ENCODE measurements at places on chromosomes 6 and 20.

GRCh38 chr6:160174681-160175080 is 53.1 kb downstream of the SLC22A1 start:
- H3K27me3 ChIP-seq: peaks cover 2% of the 10 kb centered on the region
- DNase-seq: no peak
- no peak overlapping the region for H3K27ac ChIP-seq
- no peaks in the 10 kb centered on the region for H3K36me3 ChIP-seq
- no peak overlapping the region for H3K4me3 ChIP-seq
- H3K4me1 ChIP-seq: no peaks in the 10 kb centered on the region

DNA sequence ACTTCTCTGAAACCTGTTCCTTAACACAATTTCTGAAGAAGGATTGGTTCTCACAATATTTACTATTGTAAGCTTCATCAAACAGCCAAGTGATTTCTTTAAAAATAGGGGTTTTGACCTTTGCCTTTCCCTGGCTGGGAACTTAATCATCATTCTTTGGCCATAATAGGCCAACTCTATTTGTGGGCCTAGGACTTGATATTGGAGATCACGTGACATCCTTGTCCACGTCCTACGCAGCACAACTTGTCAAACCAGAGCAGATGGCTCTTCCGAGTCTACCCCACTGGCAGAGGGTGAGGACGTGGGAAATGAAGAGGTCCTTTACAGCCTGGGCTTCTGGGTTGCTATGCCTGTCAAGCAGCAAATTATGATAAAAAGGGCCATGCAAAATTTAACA is 1030.6 kb downstream of the KIF16B start:
- no peaks in the 10 kb centered on the region for H3K4me1 ChIP-seq
- no peaks in the 10 kb centered on the region for H3K27me3 ChIP-seq
- H3K36me3 ChIP-seq: no peaks in the 10 kb centered on the region
- H3K27ac ChIP-seq: no peak overlapping the region
- no peak overlapping the region for H3K4me3 ChIP-seq
- DNase-seq: no peak

GRCh38 chr6:17519120-17519519 is 81.0 kb upstream of the FAM8A1 start:
- H3K36me3 ChIP-seq: no peaks in the 10 kb centered on the region
- H3K4me3 ChIP-seq: no peak overlapping the region
- H3K4me1 ChIP-seq: no peaks in the 10 kb centered on the region
- no peak for DNase-seq
- no peak overlapping the region for H3K27ac ChIP-seq

DNA sequence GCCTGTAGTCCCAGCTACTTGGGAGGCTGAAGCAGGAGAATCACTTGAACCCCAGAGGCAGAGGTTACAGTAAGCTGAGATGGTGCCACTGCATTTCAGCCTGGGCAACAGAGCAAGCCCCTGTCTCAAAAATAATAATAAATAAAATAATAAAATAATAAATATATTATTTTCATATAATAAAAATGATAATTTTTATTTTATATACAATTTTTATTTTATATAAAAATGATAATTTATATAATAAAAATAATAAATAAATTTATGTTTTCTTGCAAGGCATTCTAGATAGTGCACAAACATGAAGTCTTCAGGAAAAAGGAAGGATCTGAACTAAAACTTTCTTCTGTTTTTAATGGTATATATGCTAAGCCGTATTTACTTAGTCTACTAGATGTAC is 12.6 kb upstream of the SGK1 start:
- peaks cover 1% of the 10 kb centered on the region for H3K4me1 ChIP-seq
- no peak overlapping the region for H3K4me3 ChIP-seq
- DNase-seq: no peak

DNA sequence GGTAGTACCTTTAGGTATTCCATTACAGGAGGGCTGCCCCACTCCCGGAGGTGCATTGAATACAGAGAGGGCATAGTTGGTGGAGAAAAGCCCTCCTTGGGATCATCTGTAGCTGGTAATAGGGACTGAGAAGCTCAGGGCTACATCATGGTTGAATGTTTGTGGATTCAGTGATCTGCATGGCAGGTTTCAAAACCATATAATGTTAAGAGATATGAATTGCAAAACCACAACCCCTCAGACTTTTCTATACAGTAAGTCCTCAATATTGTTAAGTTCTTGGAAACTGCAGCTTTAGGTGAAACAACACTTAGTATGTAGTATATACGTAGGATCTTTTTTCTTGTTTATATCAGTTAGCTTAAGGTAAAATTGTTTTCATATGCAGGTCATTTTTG is 11.3 kb downstream of the TULP4 start:
- H3K27ac ChIP-seq: peak overlapping the region; percentile 64
- H3K36me3 ChIP-seq: peaks cover 5% of the 10 kb centered on the region
- no peaks in the 10 kb centered on the region for H3K27me3 ChIP-seq
- H3K4me1 ChIP-seq: peaks cover 36% of the 10 kb centered on the region

DNA sequence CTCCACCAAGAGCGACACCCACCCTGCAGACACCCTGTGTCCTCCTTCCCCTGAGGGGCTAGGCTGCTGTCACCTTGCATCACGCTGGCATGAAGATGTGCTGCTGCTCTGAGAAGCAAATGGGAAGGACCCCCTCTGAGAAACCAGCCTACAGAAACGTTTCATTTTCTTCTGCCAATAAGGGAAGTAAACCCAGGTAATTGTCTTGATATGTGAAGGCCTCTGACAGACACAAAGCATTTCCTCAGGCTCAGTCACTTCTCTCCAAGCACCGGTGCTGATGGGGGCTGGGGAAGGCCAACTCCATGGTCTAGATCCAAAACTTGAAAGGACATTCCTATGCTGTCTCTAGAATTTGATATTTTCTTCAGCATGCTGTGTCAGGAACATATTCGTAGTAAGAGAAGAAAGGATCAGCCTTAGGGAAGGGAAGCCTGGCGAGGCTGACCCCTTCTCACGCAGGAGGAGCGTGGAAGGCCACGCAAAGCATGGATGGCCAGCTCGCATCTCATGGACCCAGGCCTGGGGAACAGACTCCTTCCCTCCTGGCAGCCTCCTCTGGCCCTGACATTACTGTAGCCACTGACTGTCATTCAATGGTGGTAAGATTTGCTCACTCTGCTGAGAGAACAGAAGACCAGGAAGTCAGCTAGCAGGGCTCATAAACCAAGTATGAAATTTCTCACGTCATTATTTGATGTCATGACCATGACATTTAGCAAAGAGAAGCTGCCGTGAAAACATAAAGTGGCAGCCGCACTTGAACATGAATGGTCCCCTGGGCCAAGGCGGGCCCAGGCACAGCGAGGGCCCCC is 20.4 kb downstream of the ACSS1 start:
- H3K36me3 ChIP-seq: peaks cover 4% of the 10 kb centered on the region
- H3K27ac ChIP-seq: no peak overlapping the region
- no peak for DNase-seq
- no peaks in the 10 kb centered on the region for H3K27me3 ChIP-seq

GRCh38 chr6:10861086-10861485 is 20.8 kb downstream of the GCM2 start:
- no peak for DNase-seq
- no peak overlapping the region for H3K27ac ChIP-seq
- no peaks in the 10 kb centered on the region for H3K4me1 ChIP-seq
- no peaks in the 10 kb centered on the region for H3K36me3 ChIP-seq
- H3K27me3 ChIP-seq: no peaks in the 10 kb centered on the region

- H3K27ac ChIP-seq: no peak overlapping the region
- no peaks in the 10 kb centered on the region for H3K4me1 ChIP-seq
- DNase-seq: no peak
- H3K27me3 ChIP-seq: peaks cover 47% of the 10 kb centered on the region
These were observed 26.7 kb downstream of the ECI2 start for GRCh38 chr6:4108561-4109093.

DNA sequence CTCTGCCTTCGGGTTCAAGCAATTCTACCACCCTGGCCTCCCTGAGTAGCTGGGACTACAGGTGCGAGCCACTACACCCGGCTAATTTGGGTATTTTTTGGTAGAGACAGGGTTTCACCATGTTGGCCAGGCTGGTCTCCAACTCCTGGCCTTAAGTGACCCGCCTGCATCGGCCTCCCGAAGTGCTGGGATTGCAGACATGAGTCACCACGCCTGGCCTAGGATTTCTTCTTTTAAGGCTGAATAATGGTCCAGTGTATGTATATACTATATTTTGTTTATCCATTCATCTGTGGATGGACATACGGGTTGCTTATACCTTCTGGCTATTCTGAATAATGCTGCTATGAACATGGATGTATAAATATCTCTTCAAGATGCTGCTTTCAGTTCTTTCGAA is 17.1 kb downstream of the RIOK1 start:
- no peak for DNase-seq
- H3K4me3 ChIP-seq: no peak overlapping the region
- no peak overlapping the region for H3K27ac ChIP-seq

GRCh38 chr6:113750151-113750855 is 106.8 kb upstream of the MARCKS start:
- H3K27ac ChIP-seq: no peak overlapping the region
- no peak overlapping the region for H3K4me3 ChIP-seq
- H3K36me3 ChIP-seq: no peaks in the 10 kb centered on the region

- no peaks in the 10 kb centered on the region for H3K36me3 ChIP-seq
- no peaks in the 10 kb centered on the region for H3K4me1 ChIP-seq
- no peak overlapping the region for H3K27ac ChIP-seq
- no peak for DNase-seq
- H3K27me3 ChIP-seq: peaks cover 2% of the 10 kb centered on the region
These were observed 31.9 kb upstream of the ANKEF1 start for GRCh38 chr20:10002866-10003265.

GRCh38 chr6:28490205-28490890 is 25.2 kb downstream of the GPX6 start:
- peak overlapping the region; percentile 79 for H3K4me3 ChIP-seq
- no peak for DNase-seq
- H3K27me3 ChIP-seq: peaks cover 58% of the 10 kb centered on the region
- no peaks in the 10 kb centered on the region for H3K36me3 ChIP-seq
- peaks cover 14% of the 10 kb centered on the region for H3K4me1 ChIP-seq
- no peak overlapping the region for H3K27ac ChIP-seq

- no peak overlapping the region for H3K27ac ChIP-seq
- peaks cover 6% of the 10 kb centered on the region for H3K27me3 ChIP-seq
- no peak overlapping the region for H3K4me3 ChIP-seq
- no peak for DNase-seq
- no peaks in the 10 kb centered on the region for H3K36me3 ChIP-seq
These were observed 8.4 kb downstream of the TPBG start for GRCh38 chr6:82371799-82372546.

GRCh38 chr6:169979873-169980432 is 228.5 kb downstream of the ERMARD start:
- H3K27ac ChIP-seq: no peak overlapping the region
- no peaks in the 10 kb centered on the region for H3K27me3 ChIP-seq
- H3K4me1 ChIP-seq: no peaks in the 10 kb centered on the region
- no peaks in the 10 kb centered on the region for H3K36me3 ChIP-seq
- no peak overlapping the region for H3K4me3 ChIP-seq
- no peak for DNase-seq

- H3K4me3 ChIP-seq: peak overlapping the region; percentile 94
- H3K4me1 ChIP-seq: peaks cover 45% of the 10 kb centered on the region
- H3K27me3 ChIP-seq: peaks cover 24% of the 10 kb centered on the region
- H3K36me3 ChIP-seq: peaks cover 15% of the 10 kb centered on the region
These were observed 109.0 kb downstream of the HFE start for GRCh38 chr6:26195924-26196845.

DNA sequence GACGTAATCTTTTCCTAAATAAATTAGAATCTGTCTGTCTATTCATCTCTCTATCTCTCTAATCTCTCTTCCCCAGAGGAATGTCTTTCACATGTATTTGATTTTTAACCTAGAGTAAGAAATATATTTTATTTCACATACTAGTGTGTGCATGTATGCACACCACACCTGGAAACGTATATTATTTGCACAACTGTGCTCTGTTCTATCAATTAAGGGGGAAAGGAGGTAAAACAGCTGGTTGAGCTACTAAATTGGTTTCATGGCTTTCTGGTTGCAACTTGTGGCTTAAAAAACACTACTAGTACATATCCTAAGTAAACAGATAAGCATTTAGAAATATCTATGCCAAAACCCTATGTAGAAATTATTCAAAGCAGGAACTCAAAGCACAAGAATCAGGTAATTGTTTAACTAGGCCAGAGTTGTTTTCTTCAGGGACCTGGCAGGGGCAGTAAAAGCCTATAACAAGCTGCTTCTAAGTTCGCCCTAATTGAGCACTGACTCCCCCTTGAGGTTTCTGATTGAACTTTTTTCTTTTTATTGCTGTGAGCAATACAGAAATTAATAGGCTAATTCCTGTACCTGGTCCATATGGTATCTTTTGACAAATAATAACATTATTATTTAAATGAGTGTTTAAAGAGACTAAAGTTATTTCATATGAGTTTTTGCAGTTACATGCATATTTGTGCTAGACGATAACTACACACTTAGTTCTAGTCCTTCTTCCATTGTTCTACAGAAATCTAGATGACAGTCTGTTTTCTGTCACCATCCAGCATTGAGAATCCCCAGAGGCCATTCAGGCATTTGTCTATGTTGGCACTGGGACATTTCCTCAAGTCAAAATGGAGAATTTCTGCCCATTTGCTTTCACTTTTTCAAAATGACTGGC is 88.6 kb downstream of the MCHR2 start:
- DNase-seq: no peak
- H3K36me3 ChIP-seq: no peaks in the 10 kb centered on the region
- no peak overlapping the region for H3K4me3 ChIP-seq
- H3K27me3 ChIP-seq: peaks cover 2% of the 10 kb centered on the region

GRCh38 chr6:90420500-90420899 is 123.9 kb upstream of the BACH2 start:
- H3K27me3 ChIP-seq: no peaks in the 10 kb centered on the region
- no peak overlapping the region for H3K27ac ChIP-seq
- DNase-seq: no peak
- peaks cover 7% of the 10 kb centered on the region for H3K36me3 ChIP-seq
- H3K4me3 ChIP-seq: no peak overlapping the region
- peaks cover 38% of the 10 kb centered on the region for H3K4me1 ChIP-seq

Data from T-helper 2 cell treated with Interferon-gamma antibody and Interleukin-4, amounts not matched to agents 5 μg/mL and 100 μg/mL, for 36 hours (primary cell).